ENCODE measurements at places on chromosomes 2 and 18.

GRCh38 chr18:79736846-79737245 is 57.2 kb downstream of the CTDP1 start:
- no peak for DNase-seq

DNA sequence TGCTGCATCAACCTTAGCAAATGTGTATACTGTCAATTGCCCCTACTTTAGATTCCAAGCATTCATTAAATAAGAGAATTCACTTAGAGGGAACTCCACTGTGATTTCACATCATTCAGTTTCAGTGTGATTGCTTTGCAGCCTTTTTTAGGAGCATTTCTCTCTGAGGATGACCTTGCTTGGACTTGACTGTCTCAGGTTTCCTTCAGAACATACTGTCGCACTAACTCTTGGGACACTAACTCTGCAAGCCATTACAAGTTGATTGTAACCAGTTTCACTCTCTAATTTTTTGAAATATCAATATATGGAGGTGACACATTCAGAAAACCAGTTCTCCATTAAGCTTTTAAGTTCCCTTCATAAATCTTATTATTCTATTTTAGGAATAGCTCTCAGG is 6.6 kb upstream of the ZCCHC2 start:
- no peak for DNase-seq

- DNase-seq = no peak
These were observed 40.2 kb downstream of the SOCS6 start for GRCh38 chr18:70329071-70329470.

GRCh38 chr2:182977463-182977862 is 60.8 kb downstream of the NCKAP1 start:
- DNase-seq = no peak

DNA sequence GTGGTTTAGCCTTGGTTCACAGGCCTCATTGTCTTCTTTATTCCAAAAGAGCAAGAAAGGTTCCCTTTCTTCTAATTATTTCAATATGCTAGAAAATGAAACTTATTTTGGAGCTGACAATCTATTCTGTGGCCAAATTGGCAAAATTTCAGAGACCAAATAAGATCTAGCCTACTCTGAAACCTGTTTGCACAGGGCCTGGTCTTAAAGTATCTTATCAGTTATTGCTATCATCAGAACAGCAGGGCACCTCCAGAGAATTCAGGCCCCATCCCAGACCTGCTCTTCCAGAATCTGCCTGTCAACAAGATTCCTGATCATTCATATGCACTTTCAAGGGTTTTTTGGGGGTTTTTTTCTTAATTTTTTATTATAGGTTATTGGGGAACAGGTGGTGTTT is 198.7 kb downstream of the ANAPC1 start:
- DNase-seq = no peak

DNA sequence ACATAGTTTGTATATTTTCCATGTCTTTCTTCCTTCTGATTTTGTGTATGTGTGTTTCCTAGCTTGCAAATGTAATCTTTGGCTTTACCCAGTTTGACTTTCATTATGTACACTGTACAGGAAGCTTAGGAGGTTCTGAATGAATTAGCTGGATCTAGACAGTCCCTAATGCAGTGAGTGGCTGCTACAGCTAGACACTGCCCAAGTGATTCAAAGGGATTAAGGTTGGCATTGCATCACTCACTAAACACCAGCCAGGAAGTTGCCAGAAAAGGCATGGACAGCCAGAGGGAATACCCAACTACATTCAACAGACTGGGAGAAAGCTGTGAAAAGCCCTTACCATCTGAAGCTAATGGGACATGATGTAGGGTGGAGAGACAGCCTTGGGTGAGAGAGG is 316.0 kb upstream of the MEX3C start:
- DNase-seq = no peak

DNA sequence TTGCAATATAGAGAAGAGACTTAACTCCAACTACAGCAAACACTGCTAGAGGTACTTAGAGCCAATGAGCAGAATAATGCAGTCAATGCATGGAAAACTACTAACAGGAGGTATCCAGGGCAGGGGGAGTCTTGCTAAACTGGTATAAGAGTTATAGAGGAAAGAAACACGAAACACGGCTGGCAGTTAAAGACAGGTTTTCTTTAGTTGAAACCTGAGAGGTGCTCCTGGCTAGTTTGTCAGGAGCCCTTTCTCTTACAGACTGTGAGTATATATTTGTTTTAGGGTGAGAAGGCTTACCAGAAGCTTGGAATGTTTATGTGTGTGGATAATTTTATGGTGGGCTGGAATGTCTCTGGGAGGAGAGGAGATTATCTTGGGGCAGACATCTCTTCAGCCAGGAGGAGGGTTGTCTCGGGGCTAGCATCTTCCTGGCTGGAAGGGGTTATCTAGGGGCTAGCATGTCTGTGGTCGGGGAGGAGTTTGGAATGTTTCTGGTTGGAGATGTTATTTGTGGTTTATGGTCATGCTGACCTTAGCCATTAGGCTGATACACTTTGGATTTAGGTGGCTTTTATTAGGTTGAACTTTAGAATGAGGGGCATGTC is 1048.8 kb downstream of the DPP10 start:
- DNase-seq = no peak

GRCh38 chr2:235064976-235065375 is 113.2 kb downstream of the SH3BP4 start:
- DNase-seq = no peak

GRCh38 chr2:78734221-78734620 is 291.3 kb upstream of the REG3G start:
- no peak for DNase-seq

Data from stimulated activated CD4-positive, alpha-beta T cell treated with anti-CD3 and anti-CD28 coated beads, Interleukin-4, amount 100 ng/mL, for 24 hours (primary cell).